ENCODE measurements at places on chromosomes 7 and 10. TPM values are rescaled to one million over a fixed set of nuclear protein-coding genes. Genes with fewer than 3 reads are reported as not detected.
A peak's percentile ranks its signal among the peaks of the same experiment; 100 is the strongest.

The TRIL gene
- 0.29 TPM for total RNA-seq

The SEMA3E gene
- 0.29 TPM for total RNA-seq

The ANKRD30A gene
- total RNA-seq: not detected

The CD36 gene
- total RNA-seq: 22.8 TPM

The BTBD16 gene
- total RNA-seq: not detected

The GPR158 gene
- under 0.01 TPM for total RNA-seq

The METTL27 gene
- 8.7 TPM for total RNA-seq

The SH2D4B gene
- not detected for total RNA-seq

The KLF14 gene
- total RNA-seq: not detected

The PRRT4 gene
- not detected for total RNA-seq

- DNase-seq: no peak
These were observed 58.8 kb upstream of the MAGI2 start for GRCh38 chr7:79512261-79512660.

DNA sequence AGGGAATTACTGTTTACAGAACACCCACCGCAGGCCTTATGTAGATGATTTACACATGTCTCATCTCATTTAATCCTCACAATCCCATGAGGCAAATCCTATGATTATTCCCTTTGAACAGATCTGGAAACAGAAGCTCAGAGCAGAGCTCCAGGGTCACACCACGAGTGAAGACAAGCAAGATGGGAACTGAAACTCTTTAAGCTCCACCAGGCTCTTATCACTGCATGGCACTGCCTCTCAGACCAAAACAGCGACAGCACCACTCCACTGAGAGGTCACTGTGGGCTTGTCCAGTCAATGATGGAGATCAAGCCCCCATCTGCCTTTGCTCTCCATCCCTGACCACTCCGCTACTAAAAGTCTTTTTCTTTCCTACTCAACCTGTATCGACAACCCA, 5.9 kb downstream of the GRID1 start:
- peak; percentile 83 for DNase-seq

DNA sequence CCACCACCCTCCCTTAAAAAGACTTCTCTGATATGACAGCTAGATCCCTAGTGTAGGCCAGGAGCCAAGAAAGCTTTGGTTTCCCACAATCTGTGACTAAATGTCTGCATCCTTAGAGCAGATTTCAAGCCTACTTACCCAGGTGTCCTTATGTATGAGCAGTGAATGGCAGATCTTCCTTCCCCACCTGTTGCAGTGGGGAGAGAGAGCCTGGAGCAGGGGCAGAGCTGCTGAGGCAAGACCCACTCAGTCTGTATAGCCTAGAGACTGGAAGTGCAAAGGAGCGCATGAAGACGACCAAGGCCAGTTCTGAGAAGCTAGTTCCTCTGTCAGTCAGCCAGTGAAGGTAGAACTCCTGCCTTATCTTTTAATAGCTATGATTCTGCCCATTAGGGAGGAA, 180.1 kb downstream of the GRM3 start:
- no peak for DNase-seq

- peak; percentile 78 for DNase-seq
These were observed 91.6 kb upstream of the CXCL12 start for GRCh38 chr10:44476409-44477045.

DNA sequence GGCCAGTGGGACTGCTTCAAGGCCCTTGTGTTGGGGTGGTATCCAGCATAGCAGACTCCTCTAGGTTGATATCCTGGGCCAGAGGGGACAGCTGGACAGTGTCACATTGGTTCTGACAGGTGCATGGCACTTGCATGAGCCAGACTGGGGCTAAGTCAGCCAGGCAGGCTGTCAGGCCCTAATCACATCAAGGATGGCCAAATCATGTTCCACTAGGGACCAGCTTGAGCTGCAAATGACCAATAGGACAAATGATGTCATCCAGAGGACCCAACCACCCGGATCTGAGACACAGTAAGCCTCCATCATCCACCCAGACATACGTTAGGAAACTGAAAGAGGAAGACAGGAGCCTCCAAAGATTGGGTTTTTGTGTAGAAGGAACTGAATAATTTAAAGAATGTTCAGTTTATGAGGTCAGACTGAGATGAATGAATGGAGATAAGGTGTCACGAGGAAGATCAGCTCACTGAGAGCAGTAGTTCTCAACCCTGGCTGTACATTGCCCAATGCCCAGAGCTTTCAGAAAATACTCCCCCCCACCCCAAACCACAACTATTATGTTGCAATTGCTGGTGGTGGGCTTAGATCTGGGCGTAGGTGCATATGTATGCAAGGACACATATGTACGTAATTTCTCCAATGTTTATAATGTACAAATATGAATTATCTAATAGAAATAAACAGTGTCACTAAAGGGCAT, 75.2 kb upstream of the INHBA start:
- DNase-seq: no peak

- no peak for DNase-seq
These were observed 212.2 kb downstream of the BMPER start for GRCh38 chr7:34117573-34117972.

- no peak for DNase-seq
These were observed 26.8 kb upstream of the CYP2C8 start for GRCh38 chr10:95096143-95096542.

DNA sequence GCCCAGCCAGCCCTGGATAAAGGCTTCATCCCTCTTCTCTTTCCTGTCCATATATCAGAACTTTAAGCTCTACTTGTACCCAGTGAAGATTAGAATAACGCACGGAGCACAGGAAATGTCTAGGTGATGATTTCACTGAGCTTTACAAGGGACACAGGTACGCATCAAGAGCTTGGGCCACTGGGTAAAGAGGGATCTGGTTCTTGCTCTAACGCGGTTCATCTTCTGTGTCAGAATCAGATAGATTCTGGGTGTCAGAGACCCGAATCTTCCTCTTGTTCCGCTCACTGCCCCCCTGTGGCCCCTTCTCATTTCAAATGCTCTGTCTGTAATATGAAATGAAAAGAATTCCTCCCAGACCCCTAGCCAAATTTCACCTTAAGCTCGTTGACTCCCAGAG, 24.7 kb downstream of the IL2RA start:
- DNase-seq: no peak

GRCh38 chr10:69516316-69516715, 56.9 kb downstream of the NEUROG3 start:
- peak; percentile 51 for DNase-seq

DNA sequence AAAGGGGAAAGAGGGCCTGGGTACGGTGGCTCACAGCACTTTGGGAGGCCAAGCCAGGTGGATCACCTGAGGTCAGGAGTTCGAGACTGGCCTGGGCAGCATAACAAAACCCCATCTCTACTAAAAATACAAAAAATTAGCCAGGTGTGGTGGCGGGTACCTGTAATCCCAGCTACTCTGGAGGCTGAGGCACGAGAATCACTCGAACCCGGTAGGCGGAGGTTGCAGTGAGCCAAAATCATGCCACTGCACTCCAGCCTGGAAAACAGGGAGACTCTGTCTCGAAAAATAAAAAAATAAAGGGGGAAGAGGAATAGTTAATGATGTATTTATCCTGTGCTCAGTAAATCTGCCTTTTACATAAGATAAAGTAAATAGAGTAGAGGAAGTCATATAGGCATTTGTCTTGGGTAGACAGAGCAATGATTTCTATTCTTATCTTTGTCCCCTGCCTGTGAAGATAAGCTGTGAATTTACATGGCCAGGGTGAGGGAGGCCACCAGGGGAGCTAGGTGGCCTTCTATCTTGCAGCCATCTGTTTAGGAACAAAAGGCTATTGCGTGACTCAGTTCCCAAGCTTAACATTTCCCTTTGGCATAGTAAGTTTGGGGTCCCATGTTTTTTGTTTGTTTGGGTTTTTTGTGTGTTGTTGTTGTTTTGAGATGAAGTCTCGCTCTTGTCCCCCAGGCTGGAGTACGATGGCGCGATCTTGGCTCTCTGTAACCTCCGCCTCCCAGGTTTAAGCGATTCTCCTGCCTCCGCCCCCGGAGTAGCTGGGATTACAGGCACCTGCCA, 73.2 kb upstream of the GTF2I start:
- no peak for DNase-seq

- no peak for DNase-seq
These were observed 112.2 kb downstream of the SEMA3C start for GRCh38 chr7:80806663-80807062.

- DNase-seq: no peak
These were observed 503.0 kb downstream of the KIF20B start for GRCh38 chr10:90204131-90204955.

DNA sequence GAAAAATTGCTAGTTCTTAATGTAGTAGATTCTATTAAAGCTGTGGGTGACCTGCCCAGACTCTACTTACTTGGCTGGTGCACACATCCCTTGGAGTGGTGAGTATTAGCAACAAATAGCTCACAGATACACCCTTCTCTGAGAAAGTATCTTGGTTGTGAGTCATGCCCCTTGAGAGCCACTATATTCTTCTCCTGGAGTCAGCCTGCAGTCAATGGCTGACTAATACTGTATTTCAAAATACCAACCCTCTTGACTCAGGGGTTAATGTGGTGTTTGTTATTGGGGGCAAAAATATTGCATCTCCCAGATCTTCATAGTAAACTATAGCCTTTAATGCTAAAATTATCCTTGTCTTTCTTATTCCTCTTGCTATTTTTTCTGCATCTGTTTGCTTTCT, 354.9 kb downstream of the BMPER start:
- DNase-seq: peak; percentile 77

GRCh38 chr10:62413048-62413447, 38.9 kb downstream of the ZNF365 start:
- DNase-seq: no peak

- no peak for DNase-seq
These were observed 12.2 kb upstream of the RBM20 start for GRCh38 chr10:110631934-110632333.

DNA sequence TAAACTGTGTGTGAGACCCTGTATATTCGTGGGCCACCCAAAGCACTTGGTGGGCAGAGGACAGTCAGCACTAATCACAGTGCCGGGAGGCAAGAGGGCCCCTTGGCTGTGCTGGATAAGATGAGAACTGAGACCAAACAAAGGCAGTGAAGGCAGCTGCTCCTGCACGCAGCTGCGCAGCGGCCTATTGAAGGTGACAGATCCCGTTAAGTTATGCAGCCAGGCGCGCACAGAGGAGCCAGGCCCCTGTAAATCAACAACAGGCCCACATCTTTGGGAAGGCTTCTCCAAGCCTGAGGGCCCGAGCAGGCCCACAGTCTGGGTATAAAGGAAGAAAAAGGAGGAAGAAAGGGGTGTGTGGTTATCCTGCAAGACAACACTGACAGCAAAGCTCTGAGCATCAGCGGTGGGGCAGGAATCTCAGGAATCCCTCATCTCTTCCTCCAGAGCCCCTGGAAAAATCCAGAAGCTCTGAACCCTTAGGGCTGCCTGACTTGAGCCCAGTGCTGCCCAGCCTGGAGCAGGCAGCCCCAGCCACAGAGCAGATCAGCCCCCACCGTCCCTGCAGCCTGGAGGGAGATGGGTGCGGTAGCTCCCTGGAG, 154.2 kb downstream of the ARHGAP12 start:
- DNase-seq: no peak

GRCh38 chr10:118041316-118041715, 5.4 kb downstream of the RAB11FIP2 start:
- peak; percentile 13 for DNase-seq

DNA sequence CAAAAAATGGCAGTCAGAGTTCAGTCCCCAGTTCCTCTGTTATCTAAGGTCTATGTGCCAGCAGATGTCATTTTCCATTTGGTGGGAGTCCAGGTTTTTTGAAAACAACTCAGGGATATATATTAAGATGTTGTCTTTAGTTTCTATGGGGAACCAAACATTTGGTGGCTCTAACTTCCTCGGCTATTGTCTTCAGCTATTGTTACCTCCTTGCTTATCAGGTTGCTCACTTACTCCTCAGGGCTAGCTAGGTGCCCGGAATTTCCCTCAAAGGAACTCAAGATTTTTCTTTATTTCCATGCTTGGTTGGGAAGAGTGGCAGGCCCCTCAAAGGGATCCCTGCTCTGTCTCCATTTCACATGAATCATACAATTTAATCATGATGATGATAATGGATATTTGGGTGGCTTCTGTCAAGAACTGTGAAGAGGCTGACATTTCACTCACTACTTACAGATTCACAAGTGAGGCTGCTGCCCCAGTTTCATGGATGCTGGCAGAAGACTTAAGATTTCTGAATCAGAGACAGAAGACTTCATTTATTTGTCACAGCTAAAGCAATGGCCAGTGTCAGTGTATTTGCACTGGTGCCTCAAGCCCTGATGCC, 182.8 kb downstream of the PKD1L1 start:
- no peak for DNase-seq

DNA sequence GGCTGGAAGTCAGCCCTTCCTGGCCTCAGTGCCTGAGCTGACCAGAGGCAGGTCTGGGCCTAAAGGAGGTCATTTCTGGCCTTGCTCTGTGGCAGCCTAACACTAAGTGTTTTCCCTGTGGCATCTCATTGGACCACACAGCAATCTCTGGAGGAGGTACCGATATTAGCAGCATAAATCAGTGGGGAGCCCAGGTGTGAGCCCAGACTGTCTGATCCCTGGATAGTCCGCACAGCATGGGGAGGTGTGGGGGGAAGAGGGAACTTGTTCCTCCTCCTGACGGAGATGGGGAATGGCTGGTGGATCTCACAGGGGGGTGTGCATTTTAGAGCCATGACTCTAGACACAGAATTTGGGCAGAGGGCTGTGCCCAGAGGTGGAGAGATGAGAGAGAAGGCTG, 11.0 kb upstream of the PPIF start:
- no peak for DNase-seq

DNA sequence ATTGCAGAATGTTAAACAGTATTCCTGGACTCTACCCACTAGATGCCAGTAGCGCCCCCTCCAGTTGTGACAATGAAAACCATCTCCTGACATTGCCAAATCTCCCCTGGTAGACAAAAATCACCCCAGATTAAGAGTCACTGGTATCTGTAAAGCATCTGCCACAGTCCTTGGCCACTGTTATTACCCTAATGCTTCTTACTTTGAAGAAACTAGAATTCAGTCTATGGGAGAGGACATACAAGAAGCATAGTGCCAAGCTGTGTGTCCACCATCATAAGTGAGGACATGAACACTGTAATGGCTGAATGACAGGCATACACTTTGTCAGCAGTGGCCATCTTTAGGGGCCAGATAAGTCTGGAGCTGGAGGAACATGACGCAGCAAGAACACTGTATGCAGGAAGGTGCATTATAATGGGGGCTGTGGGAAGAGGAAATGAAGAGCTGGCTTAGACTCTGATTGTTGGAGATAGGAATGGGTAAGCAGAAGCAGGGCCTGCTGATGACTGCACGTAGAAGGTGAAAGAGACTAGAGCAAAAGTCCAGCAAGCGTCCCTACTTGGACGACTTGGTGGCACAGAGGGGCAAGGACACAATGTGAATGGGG, 32.5 kb downstream of the CBX3 start:
- no peak for DNase-seq

GRCh38 chr7:55177068-55177530, 158.3 kb downstream of the EGFR start:
- peak; percentile 91 for DNase-seq

GRCh38 chr10:78512205-78512550, 478.5 kb downstream of the RPS24 start:
- no peak for DNase-seq

GRCh38 chr7:120168066-120168465, 104.9 kb upstream of the KCND2 start:
- DNase-seq: peak; percentile 68
